ENCODE measurements at places on chromosomes 1 and 21.

DNA sequence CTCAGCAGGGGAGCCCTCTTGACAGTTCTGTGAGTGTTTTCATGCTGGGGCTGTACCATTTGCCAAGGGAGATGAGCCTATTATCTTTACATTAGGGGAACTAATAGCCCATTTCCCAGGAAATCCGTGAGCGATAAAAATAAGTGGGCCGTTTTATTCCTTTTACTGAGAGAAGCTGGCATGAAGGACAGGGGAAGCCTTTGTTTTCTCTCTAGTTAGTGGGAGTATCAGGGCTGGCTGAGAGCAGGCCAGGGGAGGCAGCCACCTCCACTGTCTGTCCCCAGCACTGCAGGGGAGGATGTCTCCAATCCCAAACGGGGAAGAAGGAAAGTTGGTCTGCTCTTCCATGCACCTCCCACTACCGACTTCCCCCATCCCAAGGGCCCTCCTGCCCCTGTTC is 2.5 kb downstream of the UBL4B start:
- no peak for DNase-seq

- no peak for DNase-seq
Observed at GRCh38 chr1:5877683-5878530, 114.3 kb downstream of the NPHP4 start.

- no peak for DNase-seq
Observed at GRCh38 chr1:113780374-113781146, 21.3 kb upstream of the PHTF1 start.

DNA sequence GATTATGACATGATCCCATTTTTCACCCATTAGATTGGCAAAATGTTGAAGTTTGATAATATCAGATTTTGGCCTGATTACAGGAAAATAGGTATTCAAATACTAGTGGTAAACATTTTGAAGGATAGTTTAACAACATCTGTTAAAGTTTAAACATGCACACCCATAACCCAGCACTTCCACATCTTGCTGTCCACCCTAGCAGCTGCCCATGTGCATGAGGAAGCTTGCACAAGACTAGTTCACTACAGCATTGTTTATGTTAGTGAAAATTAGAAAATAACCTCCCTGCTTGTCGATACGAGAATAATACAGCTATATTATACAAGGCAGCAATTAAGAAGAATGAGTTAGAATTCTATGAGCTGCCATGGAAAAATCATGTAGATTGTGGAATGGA is 127.6 kb downstream of the C1orf21 start:
- no peak for DNase-seq

GRCh38 chr21:39802217-39802616 is 57.2 kb downstream of the IGSF5 start:
- no peak for DNase-seq

DNA sequence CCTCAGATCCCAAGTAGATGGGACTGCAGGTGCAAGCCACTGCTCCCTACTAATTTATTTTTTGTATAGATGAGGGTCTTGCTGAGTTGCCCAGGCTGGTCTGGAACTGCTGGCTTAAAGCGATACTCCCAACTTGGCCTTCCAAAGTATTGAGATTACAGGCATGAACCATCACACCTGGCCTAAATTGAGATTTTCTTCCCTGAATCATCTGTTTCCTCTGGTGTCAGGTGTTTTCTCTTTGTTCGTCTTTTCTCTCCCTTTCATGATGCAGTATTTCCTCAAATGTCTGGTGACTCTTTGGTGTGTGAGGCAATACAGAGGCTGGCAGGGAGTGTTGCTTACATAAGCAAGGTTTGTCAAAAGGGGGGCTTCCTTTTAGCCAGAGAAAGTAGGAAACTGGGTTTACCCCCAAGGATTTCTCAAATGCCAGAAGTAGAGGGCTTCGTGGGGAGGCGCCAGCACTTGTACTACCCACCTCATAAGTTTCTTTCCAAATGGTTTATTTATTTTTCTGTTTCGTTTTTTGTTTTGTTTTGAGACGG is 27.6 kb downstream of the CLDN14 start:
- no peak for DNase-seq
